Effector memory CD4-positive, alpha-beta T cell (primary cell): ENCODE measurements at places on chromosomes 7 and 10.

DNA sequence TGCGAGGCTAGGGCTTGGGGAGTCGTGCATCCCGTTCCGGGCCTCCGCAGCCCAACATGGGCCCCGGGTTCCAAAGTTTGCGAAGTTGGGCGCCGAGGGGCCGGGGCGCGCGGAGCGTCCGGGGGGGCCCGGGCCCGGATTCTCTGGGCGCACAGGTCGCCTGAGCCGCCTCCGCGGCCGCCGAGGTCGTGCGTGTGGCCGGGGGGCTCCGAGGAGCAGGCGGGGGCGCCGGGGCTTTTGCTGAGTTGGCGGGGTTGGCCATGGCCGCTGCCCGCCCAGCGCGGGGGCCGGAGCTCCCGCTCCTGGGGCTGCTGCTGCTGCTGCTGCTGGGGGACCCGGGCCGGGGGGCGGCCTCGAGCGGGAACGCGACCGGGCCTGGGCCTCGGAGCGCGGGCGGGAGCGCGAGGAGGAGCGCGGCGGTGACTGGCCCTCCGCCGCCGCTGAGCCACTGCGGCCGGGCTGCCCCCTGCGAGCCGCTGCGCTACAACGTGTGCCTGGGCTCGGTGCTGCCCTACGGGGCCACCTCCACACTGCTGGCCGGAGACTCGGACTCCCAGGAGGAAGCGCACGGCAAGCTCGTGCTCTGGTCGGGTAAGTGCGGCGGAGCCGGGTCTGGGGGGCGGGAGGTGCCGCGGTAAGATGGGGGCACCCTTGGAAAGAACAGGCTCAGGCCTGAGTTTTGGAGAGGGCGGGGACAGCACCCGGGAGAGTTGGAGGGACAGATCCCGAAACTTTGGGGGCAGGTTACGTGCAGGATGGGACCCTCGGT is 643 bp downstream of the SMO start:
- no peak for DNase-seq

- DNase-seq = no peak
Observed at GRCh38 chr10:102801496-102801895, 35.7 kb downstream of the CYP17A1 start.

GRCh38 chr7:24576171-24577025 is 3.1 kb downstream of the PALS2 start:
- DNase-seq = no peak

- DNase-seq = no peak
Observed at GRCh38 chr10:73762915-73763314, 18.7 kb downstream of the SEC24C start.

GRCh38 chr7:7653593-7654187 is 13.1 kb downstream of the UMAD1 start:
- no peak for DNase-seq
